Activated CD4-positive, alpha-beta T cell treated with anti-CD3 and anti-CD28 coated beads, Interleukin-2, amount 10 ng/mL, durations not matched to agents 24 days and 14 days (primary cell): ENCODE measurements at places on chromosomes 7 and 10. TPM values are rescaled to one million over a fixed set of nuclear protein-coding genes. Genes with fewer than 3 reads are reported as not detected.

Gene ZNF727
- not detected in 2 replicates for total RNA-seq

DNA sequence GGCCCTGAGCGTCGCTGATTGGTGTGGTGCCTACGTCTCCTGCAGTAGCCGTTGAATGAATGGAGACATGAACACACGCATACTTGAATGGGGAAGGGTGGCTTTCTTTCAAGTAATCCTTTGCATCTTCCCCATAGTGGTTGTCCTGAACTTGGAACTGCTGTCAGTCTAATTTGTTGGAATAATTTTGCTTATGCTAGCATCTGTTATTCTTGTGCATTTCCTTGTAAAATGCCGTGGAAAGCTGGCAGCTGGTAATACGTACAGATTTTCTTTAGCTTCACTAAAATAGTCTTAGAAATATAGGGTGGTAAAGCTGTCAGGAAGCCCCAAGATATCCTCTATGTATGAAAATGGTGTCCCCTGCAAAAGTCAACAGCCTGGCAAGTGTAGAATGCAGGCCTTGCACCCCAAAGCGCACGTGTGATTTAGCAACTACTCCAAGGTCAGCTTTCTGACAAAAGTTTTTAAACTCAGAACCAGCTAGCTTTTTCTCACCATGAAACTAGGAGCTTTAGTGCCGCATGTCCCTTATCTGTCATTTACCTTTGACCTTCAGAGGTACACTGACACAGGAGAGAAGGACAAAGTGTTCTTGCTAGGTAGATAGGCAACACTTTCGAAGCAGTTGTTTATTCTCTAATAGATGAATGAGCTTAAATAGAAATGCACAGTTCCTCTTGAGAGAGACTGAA, 70.8 kb downstream of the RBM33 start:
- no peak for DNase-seq

GRCh38 chr10:118251791-118252190, 90.3 kb downstream of the FAM204A start:
- no peak for DNase-seq

- DNase-seq: no peak
These were observed 97.7 kb downstream of the WDFY4 start for GRCh38 chr10:48782386-48782785.

GRCh38 chr7:17526621-17527020, 228.2 kb downstream of the AHR start:
- no peak for DNase-seq

Gene MMD2
- total RNA-seq: not detected in 2 replicates

DNA sequence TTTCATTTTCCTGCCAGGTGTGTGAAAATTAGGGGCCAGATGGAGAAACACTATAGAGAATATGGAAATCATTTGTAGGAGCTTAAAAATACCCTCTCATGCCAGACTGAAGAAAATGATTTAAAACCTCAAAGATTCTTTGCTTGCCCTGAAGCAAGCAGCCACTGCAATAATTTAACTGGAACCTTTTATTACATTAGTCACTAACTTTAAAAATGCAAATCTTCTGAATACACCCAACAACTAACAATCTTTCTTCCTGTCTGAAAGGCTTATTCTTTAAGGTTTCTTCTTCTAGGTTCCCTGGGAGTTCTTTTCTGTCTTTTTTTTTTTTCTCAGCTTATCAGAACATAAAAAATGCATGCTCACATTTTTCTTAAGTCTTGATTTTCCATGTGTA, 238.5 kb upstream of the KMT2E start:
- DNase-seq: no peak
